ENCODE measurements at places on chromosomes 5 and 9.

DNA sequence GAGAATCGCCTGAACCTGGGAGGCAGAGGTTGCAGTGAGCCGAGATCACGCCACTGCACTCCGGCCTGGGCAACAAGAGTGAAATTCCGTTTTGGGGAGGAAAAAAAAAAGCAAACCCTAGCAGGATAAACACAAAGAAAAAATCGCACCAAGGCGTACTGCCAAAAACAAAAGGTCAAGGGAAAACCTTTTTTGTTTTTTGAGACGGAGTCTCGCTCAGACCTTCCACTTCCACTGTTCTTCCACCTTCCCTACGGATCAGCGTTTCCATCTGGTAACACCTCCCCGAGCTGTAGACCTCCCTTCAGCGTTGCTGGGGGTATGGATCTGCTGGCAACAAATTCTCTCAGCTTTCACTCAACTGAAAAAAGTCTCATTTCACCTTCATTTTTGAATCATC, 20.1 kb upstream of the FCN2 start:
- no peak for DNase-seq

- no peak for DNase-seq
These were observed 65.7 kb downstream of the PCDH1 start for GRCh38 chr5:141812512-141812911.

- DNase-seq = no peak
These were observed 45.6 kb downstream of the SLC1A3 start for GRCh38 chr5:36651761-36652685.

DNA sequence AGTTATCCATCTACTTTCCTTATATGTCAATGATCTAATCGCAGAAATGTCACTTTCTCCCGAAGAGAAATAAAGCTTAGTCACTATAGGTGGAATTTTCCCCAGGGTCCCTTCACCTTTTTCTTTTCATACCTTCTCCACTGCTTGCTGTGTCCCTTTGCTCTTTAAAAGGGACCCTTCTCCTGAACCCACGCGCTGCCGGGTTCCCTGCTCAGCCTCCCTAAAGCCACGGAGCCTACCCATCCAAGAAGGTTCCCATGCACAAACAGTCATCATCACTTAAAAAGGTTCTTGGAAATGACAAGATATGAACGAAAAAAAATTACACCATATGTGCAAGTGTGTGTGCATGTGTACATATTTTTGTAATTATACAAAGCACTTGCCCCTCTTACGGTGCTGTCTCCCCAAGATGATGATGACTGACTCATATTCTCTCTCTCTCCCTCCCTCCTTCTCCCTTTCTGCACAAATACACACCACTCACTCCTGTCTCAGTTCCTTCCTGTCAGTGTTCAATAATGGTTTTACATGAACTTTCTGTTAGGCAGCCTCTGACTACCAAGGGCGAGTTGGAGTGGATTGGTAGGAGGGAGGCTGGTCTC, 1.5 kb upstream of the PTPRD start:
- no peak for DNase-seq

GRCh38 chr9:124810663-124811355, 33.9 kb downstream of the OLFML2A start:
- DNase-seq = peak; percentile 24

DNA sequence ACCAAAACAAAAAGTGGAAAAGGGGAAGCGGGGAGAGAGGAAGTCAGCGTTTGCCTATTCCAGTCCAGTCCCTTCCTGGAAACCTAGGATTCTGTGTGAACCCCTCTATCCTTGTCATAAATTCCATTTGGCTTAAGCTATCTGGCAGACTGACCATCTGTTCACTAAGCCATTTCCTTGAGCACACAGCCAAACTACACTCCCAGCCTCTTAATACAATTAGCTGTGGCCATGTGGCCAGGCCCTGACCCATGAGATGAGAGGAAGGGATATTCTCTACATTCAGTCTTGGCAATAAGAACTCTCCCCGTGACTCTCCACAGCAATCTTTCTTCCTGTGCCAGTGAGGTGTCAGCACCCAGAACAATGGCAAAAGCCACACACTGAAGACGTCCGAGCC, 424.8 kb downstream of the TLE1 start:
- no peak for DNase-seq

GRCh38 chr9:105656131-105656921, 5.9 kb upstream of the TAL2 start:
- DNase-seq = no peak

DNA sequence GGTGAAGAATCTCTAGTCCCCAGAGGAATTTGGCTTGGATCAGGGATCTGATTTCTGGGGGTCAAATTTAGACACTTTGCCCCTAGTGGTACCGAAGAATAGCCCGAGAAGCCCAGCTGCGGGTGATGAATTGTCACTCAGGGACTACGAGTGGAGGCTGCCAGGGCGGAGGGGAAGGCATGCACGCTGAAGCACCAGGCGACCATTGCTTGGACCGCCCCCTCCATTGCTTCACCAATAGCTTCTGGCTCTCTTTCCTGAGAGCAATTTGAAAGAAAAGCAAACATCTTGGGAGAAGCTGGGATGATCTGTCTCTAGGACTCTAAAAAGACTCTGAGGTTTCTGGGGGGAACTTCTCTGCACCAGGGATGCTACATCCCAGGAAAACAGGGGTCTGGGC, 137.6 kb downstream of the CRB2 start:
- DNase-seq = no peak

GRCh38 chr5:91146905-91147600, 236.1 kb downstream of the ARRDC3 start:
- no peak for DNase-seq

GRCh38 chr9:121455527-121456239, 44.0 kb downstream of the GGTA1 start:
- DNase-seq = no peak

GRCh38 chr5:120388016-120388781, 75.9 kb upstream of the PRR16 start:
- DNase-seq = no peak

- no peak for DNase-seq
These were observed 61.8 kb upstream of the SLC30A5 start for GRCh38 chr5:69032009-69032408.

GRCh38 chr5:132256086-132256782, 1.3 kb upstream of the PDLIM4 start:
- no peak for DNase-seq

- DNase-seq = no peak
These were observed 149.7 kb upstream of the ADCY2 start for GRCh38 chr5:7246287-7246686.

- no peak for DNase-seq
These were observed 3.0 kb upstream of the UBE2R2 start for GRCh38 chr9:33813712-33814641.

DNA sequence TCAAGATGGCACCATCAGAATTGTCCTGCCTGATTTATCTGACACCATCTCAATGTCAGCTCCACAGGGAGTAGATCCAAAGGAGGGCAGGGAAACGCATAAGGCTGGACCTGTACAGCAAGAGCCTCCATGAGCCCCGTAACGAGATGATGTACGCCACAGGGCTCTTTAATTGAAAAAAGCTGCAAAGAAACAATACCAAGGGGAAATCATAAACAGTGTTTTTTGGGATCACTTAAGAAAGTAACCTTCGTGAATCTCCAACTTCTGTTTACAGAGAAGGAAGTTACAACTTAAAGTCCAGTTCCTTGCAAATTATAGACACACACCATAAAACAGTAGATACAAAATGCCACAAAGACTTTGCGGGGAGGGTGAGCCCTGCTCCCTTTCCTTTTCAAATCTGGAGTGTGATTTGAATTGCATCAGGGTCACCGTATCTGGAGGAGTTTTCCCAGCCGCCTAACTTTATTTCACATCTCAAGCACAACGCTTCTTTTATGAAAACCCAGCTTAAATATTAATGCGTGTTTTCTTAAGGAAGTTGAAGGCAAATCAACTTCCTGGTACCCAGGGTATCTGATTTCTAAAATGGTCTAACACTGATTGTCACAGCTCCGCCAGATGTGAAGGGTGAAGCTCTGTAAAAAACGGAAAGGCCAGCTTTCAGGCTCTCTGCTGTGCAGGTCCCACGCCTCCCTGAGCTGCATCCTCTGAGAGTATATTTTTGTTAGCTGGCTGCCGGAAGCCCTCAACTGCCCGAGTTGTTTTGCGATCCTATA, 88.9 kb downstream of the EBF1 start:
- no peak for DNase-seq

GRCh38 chr9:75866273-75866871, 24.1 kb upstream of the PCSK5 start:
- peak; percentile 35 for DNase-seq

DNA sequence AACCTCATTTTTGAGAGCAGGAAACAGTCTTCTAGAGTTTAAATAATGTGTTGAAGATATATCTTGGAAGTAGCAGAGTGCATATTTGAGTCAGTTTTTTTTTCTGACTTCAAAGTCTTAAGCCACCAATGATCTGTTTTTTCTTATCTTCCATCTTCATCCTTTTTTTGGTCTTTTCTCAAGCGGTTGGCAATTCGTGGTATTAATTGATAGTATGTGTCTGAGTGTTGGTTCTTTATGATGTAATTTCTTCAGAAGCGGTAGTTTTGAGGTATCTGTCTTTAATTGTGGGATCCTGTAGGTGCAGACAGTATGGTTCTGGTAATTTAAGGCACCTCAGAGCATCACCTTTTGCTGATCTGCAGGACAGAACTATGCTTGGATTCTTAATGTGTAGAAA, 3.9 kb downstream of the CSNK1G3 start:
- no peak for DNase-seq

GRCh38 chr5:13427827-13428557, 516.5 kb downstream of the DNAH5 start:
- no peak for DNase-seq

- DNase-seq = no peak
These were observed 138.2 kb upstream of the MINAR2 start for GRCh38 chr5:129609710-129610109.

DNA sequence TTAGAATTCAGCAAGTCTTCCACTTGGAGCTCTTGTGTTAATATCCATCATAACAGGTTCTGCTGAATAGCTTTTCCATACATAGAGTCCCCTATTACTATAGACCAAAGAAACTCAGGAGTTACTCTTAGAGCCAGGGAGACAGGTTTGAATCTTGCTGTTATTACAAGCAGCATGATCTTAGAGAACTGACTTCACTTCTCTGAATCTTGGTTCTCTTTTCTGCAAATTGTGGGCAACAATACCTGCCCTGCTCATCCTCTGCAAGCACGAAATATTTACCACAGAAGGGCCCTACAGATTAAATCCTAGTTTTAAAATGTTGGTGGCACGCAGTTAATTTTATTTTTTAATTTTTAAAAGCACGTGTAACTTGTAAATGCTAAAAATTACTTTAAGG, 111.7 kb downstream of the TLR4 start:
- no peak for DNase-seq

DNA sequence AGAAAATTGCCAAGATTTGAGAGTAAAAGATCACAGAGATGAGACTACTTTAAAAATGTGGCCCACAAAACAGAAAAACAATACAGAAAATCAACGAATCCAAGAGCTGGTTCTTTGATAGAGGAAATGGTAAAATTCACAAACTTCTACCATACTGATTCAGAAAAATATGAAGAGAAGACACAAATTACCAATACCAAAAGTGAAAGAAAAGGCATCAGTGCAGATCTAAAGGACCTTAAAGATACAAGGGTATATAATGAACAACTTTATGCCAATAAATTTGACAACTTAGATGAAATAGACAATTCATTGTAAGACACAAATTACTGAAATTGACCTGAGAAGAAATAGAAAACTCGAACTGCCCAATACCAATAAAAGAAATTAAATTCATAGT, 24.4 kb upstream of the SLC1A1 start:
- DNase-seq = no peak

DNA sequence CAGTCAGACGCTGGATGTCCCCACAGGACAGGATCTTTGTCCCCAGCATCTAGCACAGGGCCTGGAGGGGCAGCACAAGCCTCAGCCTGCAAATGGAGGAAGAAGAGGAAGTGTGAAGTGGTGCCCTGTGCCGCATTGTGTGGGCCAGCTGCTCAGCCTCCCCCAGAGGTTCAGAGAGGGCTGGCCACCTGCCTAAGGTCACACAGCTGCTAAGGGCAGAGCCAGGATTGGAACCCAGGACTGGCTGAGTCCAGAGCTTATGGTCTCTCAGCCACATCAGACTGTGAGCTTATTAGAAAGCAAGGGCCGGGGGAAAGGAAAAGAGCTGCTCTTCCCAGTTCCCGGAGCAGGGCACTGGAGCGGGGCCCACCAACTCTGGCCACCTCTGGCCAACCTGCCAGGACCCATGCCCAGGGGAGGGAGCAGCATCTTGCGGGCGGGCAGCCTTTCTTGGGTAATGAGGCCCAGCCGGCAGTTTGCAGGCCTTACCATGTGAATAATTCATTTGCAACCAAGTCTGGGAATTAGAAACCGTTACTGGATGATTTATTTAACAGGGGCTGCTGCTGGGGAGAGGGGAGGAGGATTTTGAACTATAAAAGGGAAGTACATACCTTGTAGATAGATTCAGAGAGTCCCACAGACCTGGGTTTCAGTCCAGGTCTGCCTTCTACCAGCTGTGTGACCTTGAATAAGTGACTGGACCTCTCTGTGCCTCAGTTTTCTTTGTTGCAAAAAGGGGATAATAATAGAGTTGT, 11.6 kb upstream of the CRB2 start:
- no peak for DNase-seq

DNA sequence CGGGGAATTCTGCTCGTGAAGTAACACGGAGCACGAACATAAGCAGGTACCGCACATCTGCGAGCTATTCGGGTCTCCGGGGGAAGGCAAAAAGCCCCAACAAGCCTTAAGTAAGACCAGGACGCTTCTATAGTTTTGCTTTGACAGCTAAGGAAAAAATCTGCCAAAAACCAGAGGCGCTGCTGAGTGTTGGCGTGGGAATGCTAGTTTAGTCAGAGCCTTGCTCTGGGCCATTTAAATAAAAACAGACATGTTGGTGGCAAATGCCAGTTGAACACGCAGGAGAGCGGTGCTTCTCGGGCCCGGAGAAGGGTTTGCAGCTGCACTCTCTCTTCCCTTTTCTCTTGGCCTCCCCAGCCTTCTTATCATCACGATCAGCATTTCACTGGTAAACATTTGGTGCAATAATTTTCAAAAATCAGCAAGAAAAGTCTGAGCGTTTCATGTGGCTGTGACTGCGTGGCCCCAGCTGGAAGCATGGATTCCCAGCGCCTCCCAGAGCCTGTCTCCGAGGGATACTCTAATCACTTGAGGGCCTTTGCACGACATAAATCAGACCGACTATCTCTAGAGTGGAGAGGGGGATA, 6.4 kb upstream of the NOTCH1 start:
- DNase-seq = no peak

GRCh38 chr9:29062446-29062845, 1489.2 kb upstream of the C9orf72 start:
- DNase-seq = no peak

- DNase-seq = no peak
These were observed 78.6 kb downstream of the AMBP start for GRCh38 chr9:113999256-114000062.

GRCh38 chr9:4111233-4112008, 188.4 kb downstream of the GLIS3 start:
- DNase-seq = no peak

GRCh38 chr9:105295201-105295550, 50.7 kb downstream of the SLC44A1 start:
- no peak for DNase-seq
